ENCODE measurements at places on chromosomes 11 and 22. TPM values are rescaled to one million over a fixed set of nuclear protein-coding genes. Genes with fewer than 3 reads are reported as not detected.

DNA sequence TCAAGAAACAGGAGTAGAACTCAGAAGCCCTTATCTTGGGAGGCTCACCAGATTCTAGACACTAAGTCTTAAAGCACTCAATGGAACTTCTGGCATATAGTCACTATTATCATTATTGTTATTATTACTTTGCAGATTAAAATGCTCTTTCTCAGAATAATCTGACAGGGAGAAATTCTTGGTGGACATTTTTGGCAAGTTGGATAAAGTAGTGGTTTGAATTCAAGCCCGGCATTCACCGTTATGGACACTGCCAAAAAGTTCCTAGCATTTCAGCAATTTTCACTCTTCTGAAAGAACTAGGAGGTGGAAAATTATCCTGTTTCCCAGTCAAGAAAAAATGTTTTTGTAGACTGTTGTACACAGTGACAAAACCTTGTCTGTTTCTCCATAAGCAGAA is 179.6 kb upstream of the ISX start:
- DNase-seq, result no peak

DNA sequence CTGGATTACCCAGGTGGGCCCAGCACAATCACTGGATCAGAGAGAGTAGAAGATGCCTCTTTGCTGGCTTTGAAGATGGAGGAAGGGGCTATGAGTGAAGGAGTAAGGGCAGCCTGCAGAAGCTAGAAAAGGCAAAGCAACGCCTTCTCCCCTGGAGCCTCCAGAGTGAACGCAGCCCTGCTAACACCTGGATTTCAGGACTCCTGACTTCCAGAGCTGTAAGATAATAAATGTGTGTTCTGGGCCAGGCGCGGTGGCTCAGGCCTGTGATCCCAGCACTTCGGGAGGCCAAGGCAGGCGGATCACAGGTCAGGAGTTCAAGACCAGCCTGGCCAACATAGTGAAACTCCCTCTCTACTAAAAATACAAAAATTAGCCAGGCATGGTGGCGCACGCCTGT is 102.4 kb downstream of the MORC2 start:
- no peak for DNase-seq

Gene FGF19
- polyA plus RNA-seq, result not detected

- DNase-seq, result no peak
Observed at GRCh38 chr22:25366876-25367466, 147.5 kb downstream of the CRYBB2 start.

- no peak for DNase-seq
Observed at GRCh38 chr22:17607891-17608521, 20.5 kb downstream of the ATP6V1E1 start.

GRCh38 chr22:37604875-37605274 is 3.8 kb upstream of the GGA1 start:
- DNase-seq, result no peak
